ENCODE measurements at places on chromosomes 6 and 20. TPM values are rescaled to one million over a fixed set of nuclear protein-coding genes. Genes with fewer than 3 reads are reported as not detected.

Gene RAMACL
- total RNA-seq: 0.19 TPM

Gene FHL5
- total RNA-seq: not detected

Gene CAP2
- total RNA-seq: 27.8 TPM

Gene PGM3
- 57.8 TPM for total RNA-seq
